Glutamatergic neuron (in vitro differentiated cells): ENCODE measurements at places on chromosomes 3 and 15. TPM values are rescaled to one million over a fixed set of nuclear protein-coding genes. Genes with fewer than 3 reads are reported as not detected.

IQCH gene
- total RNA-seq = 4.5 TPM

STAB1 gene
- 6.3 TPM for total RNA-seq

GOLGA6L7 gene
- total RNA-seq = not detected

RFTN1 gene
- total RNA-seq = 6.4 TPM

CADM2 gene
- 233 TPM for total RNA-seq

LCTL gene
- total RNA-seq = not detected

LRRIQ4 gene
- 0.29 TPM for total RNA-seq

ATG3 gene
- 33.6 TPM for total RNA-seq

ALDH1L1 gene
- total RNA-seq = not detected

IL17RD gene
- total RNA-seq = 31.1 TPM

COLQ gene
- 4.8 TPM for total RNA-seq

RLBP1 gene
- total RNA-seq = not detected

ZPLD1 gene
- not detected for total RNA-seq

NR2E3 gene
- total RNA-seq = 0.69 TPM

GOLGA8Q gene
- not detected for total RNA-seq

PLCB2 gene
- total RNA-seq = 2.6 TPM

SPINT1 gene
- 6.0 TPM for total RNA-seq

SLC27A2 gene
- not detected for total RNA-seq

CTXN2 gene
- total RNA-seq = 0.22 TPM

MCTP2 gene
- total RNA-seq = 0.44 TPM

GOLGA8G gene
- total RNA-seq = not detected

FOXL2 gene
- total RNA-seq = not detected

IGSF11 gene
- 8.2 TPM for total RNA-seq

OXTR gene
- total RNA-seq = 4.0 TPM

ADGRG7 gene
- not detected for total RNA-seq

STRA6 gene
- total RNA-seq = 8.4 TPM

HTR3E gene
- not detected for total RNA-seq

ZBTB47 gene
- 9.7 TPM for total RNA-seq

XRN1 gene
- 46.1 TPM for total RNA-seq

CFAP44 gene
- total RNA-seq = 1.3 TPM

PFN2 gene
- total RNA-seq = 364 TPM

SLTM gene
- 76.7 TPM for total RNA-seq

EPHA6 gene
- 9.0 TPM for total RNA-seq

OIP5 gene
- 1.5 TPM for total RNA-seq

APBA2 gene
- 166 TPM for total RNA-seq

HYAL1 gene
- total RNA-seq = 0.96 TPM

NOX5 gene
- total RNA-seq = not detected
